ENCODE measurements at places on chromosomes 16 and 17.

DNA sequence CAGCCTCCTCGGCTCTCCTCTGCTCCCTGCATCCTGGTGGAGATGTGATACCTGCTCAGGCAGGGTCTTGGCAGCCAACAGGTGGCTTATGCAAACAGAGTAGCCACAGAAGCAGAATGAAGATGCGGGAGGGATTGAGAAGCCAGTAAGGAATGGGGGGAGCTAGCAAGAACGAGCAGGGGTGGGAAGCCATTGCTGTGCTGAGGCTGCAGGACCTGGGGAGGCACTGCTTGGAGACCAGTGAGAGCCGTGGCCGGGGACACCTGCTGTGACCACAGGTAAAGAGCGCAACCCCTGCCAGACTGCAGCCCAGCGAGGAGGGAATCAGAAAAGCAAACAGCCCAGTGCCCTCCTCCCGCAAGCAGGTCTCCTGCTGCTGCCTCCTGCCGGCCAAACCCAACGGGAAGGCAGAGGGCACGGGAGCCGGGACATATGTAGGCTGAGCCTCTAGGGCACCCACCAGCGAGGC, 14.7 kb downstream of the AIPL1 start:
- peak; percentile 38 for DNase-seq

DNA sequence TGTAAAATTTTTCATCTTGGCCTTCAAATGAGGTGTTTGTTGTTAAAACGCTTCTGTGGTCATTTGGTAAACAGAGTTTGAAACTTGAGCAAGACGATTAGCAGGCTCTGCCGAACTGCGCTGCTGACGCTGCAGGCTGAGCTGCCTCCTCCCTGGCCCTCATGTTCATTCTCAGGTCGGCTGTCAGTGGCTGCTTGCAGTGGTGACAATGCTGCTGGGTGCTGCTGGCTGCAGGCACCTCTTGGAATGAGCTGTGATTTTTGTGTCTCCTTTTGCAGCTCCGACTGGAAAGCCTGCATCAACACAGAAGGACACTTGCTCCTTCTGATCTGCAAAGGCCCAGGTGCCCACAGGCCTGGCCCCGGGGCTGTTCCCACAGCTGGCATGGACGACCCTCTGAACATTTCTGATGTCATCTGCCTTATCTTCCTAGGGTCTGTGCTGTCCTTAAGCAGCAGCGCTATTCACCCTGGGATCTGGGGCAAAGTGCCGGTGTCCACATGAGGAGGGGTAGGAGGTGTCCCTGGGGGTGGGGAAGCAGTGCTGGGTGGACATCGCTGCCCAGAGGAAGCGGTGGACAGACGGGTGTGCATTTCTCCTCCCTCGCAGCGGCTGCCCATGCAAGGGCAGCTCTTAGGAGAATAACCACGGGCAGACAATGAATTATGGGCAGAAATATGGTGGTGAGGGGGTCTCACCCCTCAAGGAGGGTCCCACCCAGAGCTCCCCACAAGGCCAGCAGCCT, 23.1 kb upstream of the OSGIN1 start:
- no peak for DNase-seq

DNA sequence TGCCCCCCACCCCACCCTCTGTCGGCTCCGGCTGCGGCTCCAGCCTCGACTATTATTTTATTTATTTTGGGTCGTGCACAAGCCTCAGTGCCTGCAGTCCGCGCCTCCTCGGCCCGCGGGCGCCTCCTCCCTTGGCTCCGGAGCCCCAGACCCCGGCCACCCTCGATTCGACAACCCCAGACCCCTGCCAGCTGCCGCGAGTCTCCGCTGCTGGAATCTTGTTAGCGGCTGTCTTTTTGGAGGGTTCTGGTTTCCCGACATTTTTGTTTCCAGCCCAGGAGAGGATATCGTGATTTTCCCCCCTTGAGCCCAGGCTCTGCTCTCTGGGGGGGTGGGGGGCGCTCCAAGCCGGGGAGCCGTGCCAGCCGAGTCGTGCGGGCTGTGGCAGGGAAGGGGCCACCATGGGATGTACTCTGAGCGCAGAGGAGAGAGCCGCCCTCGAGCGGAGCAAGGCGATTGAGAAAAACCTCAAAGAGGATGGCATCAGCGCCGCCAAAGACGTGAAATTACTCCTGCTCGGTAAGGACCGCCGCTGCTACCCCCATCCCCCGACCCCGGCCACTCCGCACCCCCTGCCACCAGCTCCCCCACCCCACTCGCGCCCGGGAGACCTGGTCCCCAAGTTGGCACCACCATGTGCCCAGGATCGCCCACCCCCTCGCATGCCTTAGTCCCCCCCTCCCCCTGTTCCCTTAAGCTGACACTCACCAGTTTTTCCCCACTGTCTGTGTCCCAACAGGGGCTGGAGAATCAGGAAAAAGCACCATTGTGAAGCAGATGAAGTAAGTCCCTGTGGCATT, 746 bp downstream of the GNAO1 start:
- DNase-seq = peak; percentile 16

- DNase-seq = no peak
Measured at GRCh38 chr17:14594690-14595089, 293.8 kb downstream of the HS3ST3B1 start.

DNA sequence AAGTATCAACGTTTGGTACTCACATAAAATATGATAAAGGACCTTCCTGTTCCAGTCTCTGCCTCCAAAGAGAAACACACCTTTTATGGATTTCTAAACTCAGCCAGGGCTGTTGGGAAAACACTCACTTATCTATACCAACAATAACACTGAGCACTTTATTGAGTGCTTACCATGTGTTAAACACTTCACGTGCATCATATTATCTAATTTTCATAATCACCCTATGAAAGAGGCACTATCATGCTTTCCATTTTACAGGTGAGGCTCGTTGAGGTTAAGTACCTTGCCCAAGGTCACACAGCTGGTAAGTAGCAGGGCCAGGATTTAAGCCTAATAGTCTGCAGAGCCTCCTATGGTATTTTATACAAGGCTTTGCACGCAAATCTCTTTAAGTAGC, 251.5 kb upstream of the SOX9 start:
- no peak for DNase-seq

- no peak for DNase-seq
Measured at GRCh38 chr17:58322581-58323185, 5.9 kb downstream of the TSPOAP1 start.

DNA sequence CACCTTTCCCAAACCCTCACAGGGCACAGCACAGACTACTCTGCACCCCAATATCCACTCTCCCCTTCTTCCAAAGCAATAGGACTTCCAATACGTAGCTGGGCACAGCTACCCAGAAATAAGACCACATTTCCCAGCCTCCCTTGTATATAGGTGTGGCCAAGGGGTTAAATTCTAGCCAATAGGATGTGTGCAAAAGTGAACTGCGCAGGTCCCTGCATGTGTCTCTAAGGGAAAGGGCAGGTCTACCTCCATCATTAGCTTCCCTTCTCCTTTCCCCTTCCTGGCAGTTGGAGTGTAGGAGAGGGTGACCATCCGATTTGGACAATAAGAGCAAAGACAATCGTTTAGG, 25.5 kb upstream of the SNN start:
- no peak for DNase-seq

DNA sequence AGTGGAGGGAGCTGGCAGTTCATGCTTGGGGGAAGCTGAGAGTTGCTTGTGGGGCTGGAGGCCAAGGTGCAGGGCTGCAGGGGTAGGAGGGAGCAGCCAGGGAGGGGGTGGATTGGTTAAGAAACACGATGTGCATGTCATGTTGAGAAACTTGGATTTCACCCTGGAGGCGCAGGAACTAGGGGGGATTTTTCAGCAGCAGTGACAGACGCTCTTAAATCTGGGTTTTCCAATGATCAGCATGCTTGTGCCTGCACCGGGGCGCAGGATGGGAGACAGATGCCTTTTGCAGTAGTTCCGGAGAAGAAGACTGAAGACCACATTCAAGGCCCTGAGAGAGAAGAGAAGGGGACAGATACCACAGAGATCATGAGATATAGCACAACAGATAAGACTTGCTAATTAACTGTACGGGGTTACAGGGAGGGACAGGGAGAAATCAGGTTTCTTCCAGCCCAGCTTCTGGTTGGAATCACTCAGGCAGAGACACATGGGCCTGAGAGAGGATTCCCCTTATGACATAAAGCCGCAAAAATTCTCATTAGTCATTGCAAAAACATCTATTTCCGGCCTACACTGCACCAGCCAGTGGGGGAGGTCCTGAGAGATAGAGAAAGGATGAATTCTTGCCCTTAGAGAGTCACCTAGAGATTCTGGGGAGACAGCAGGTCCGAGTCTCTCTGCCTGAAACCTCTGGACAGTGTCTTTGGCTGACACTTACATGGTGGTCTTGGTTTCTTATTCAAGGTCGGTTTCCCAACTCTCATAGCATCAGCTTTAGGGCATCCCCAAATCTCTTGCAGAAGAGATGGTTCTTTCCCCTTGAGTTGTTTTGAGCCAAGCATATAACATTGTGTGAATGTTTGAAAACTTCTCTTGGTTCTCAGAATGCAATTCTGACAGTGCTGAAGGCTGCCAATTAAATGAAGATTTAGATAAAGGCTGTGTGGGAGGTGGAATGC, 27.1 kb downstream of the CDH13 start:
- DNase-seq = peak; percentile 26

GRCh38 chr16:78684030-78684611, 584.7 kb downstream of the WWOX start:
- DNase-seq = no peak

Data from stimulated activated naive CD8-positive, alpha-beta T cell treated with anti-CD3 and anti-CD28 coated beads, Interleukin-15, Interleukin-2, amounts not matched to agents 100 U/mL and 50 U/mL, for 24 hours (primary cell).